Inflammatory macrophage treated with lipopolysaccharide for 1 hour (primary cell): ENCODE measurements at places on chromosomes 7 and 10.
A peak's percentile ranks its signal among the peaks of the same experiment; 100 is the strongest.

- no peak for DNase-seq
These were observed 161.3 kb downstream of the CUX1 start for GRCh38 chr7:101978683-101979082.

- DNase-seq, result no peak
These were observed 89.9 kb downstream of the JMJD1C start for GRCh38 chr10:63375859-63376258.

DNA sequence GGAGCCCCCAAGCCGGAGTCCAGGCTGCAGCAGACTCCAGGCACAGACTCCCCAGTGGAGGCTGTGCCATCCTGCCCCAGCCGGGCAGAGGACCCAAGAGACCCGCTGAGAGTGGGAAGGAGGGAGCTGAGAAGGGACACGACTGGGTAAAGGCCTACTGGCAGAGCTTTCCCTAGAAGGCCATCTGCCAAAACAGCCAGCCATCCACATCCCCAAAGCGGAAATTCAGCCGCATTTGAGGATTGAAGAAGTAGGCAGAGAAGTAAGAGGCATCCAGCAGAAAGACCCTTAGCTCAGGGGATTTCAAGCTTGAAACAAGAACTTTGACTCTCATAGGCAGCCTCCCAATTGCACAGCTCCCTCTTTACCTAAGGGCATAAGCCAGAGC is 857 bp downstream of the CPXM2 start:
- no peak for DNase-seq

DNA sequence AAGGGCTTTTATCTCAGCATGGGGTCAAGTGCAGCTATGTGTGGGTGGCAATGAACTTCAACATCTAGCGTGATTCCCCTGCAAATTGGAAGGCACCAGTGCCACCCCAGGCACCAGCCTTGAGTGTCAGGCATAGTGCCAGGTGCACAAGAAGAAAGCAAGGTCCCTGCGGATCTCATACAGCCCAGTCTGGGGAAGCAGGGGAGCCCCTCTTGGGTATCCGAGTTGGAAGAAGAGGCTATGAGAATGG is 269.0 kb downstream of the RPS24 start:
- DNase-seq, result no peak

DNA sequence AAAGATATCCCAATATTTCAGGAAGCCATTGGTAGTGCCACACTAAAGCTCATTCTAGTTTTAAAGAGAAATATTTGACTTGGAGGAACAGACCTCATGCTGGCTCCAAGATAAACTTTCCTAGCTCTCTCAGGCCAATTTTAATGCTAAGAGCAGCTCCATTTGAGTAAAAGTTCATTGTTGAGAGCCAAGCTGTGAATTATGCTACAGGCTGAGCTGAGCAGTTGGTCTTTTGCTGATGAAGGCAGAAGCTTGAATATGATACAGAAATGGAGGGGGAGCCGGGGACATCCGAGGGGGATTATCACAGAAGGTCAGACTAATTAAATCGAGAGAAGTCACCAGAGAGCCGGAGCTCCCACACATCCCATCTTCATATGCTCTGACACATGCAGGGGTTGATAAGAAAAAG is 175.7 kb upstream of the AUTS2 start:
- DNase-seq, result no peak

DNA sequence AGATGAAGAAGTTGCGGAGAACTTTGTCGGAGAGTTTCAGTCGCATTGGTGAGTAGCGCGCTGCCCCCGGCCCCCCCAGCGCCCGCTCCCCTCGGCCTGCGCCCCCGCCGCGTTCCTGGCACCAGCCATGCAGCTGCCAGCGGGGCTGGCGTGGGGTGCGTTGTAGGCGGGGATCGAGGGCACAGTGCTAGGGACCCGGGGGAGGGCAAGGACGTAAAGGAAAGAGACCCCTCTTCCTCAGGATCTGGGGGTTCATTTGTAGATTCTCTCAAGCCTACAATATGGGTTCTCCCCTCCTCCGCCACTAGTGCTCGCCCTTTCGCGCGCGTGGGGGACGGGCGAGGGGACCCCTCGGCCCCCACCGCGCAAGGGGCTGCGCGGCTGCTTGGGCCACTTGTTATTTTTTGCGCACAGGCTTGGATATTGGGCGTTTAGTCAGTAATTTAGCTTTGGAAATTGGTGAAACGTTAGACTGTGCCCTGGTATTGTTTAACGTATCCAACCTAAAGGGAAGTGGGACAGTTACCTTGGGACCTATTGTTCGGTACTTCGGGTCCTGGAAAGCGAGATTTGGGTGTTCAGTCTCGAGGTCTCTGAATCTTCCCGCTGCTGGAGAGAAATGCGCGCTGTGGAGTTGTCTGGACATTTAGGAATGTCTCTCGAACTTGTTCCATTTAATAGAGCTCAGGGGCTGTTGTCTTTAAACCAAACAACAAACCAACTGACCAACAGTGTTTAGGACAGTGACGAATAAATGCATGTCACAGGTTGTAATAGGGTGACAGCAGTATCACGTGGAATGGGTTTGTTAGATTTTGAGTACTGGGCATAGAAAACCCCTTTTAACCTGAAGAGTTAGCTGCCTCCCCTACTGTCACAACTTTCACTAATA is 796 bp downstream of the CDK14 start:
- peak; percentile 63 for DNase-seq

GRCh38 chr10:93080350-93081046 is 6.8 kb downstream of the CYP26A1 start:
- DNase-seq, result peak; percentile 31

DNA sequence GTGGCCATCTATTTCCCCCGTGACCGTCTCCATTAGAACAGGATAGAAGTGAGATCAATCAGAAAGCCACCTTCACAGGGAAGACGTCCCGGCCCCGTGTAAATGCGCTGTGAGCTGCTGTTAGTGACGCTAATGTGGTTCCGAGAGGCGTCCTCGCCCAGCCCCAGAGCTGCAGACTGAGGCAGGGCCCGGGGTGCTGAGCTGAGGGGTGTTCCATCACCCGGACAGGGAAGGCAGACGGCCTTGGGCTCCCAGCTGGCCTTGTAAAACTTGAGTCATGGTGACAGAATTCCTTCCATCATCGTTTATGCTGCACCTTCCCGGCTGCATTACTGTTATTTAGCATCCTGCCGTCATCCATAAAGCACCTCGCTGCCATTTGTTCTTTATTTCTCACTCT is 195.3 kb upstream of the CTBP2 start:
- no peak for DNase-seq

- DNase-seq, result no peak
These were observed 271.9 kb upstream of the MKI67 start for GRCh38 chr10:128398118-128398517.

GRCh38 chr7:23893176-23893941 is 183.3 kb downstream of the STK31 start:
- DNase-seq, result no peak

DNA sequence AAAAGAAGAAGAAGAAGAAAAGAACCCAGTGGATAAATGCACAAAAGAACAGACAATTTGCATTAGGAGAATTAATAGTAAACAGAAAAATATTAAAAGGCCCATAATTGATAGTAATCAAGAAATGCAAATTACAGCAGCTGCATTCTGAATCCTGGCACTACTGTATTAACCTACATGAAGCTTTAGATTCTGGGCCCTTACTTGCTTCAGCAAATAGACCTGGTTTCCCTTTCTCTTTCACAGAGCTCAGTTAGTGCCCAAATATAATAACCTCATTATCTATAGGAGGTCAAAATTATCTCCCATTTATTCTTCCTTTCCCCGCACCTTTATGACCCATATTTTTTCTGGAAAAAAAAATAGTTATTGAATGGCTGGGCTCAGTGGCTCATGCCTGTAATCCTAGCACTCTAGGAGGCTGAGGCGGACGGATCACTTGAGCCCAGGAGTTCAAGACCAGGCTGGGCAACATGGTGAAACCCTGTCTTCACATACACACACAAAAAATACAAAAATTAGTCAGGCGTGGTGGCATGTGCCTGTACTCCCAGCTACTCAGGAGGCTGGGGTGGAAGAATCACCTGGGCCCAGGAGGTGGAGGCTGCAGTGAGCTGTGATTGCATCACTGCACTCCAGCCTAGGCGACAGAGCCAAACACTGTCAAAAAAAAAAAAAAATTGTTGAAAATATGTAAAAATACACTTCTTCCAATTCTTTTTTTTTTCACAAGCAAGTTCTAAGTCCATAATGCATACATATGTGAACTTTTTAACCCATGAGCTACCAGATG is 36.0 kb upstream of the PIK3AP1 start:
- DNase-seq, result no peak

DNA sequence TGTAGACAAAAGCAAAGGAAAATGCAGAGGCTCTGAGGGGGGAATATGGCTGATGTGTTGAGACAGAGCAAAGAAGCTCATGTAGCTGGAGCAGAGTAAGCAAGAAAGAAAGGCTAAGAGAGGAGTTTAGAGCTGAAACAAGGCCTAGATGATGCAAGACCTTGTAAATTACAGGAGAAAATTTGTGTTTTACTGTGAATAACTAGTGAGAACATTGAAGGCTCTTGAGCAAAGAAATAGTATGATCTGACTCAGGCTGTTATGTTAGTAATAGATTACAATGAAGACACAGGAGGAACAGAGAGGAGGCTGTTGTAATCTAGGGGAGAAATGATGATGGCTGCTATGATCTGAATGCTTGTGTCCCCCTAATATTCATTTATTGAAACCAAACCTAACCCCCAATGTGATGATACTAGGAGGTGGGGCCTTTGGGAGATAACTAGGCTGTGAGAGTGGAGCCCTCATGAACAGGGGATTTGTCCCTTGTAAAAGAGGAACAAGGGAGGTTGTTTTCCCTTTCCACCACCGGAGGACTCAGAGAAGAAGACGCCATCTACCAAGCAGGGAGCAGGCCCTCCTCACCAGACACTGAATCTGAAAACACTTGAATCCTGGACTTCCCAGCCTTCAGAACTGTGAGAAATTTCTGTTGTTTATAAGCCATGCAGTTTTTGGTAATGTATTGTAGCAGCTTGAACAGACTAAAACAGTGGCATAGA is 394.9 kb downstream of the HTR7 start:
- DNase-seq, result no peak

GRCh38 chr7:5703572-5704533 is 77.6 kb downstream of the RNF216 start:
- DNase-seq, result no peak

DNA sequence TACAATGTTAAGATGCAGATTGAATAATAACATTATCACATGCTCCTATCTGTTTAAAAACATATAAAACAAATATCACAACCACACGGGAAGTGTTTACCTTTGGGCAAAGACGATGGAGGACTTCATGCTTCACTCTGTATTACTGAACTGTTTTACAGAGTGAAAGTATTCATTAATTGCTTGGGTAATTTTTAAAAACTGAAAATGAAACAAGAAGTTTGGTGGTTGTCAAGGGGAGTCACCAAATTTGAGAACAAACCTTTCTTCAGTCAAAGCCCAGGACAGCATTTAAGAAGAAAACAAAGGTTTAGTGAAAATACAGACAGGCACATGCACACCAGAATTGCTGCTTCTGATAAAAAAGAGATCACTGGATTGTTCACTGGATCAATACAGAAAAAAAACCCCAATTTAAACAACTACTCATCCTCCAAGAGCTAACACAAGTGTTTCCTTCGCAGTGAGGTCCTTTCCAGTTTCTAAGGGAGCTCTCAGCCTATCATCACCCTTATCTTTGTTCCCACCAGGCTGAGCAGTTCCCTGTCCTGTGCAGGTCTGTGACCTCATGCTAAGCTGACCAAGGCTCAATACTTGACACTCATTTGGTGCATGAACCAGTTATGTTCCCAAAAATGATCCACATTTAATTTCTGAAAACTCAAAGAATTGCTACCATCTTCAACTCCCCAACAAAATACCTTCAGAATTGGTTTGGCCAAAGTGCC is 8.8 kb downstream of the PARP12 start:
- DNase-seq, result peak; percentile 17

GRCh38 chr10:101481256-101481655 is 106.8 kb downstream of the POLL start:
- no peak for DNase-seq

- DNase-seq, result no peak
These were observed 53.0 kb upstream of the DRGX start for GRCh38 chr10:49448924-49449323.

GRCh38 chr10:45418417-45418848 is 44.4 kb downstream of the ALOX5 start:
- DNase-seq, result no peak

DNA sequence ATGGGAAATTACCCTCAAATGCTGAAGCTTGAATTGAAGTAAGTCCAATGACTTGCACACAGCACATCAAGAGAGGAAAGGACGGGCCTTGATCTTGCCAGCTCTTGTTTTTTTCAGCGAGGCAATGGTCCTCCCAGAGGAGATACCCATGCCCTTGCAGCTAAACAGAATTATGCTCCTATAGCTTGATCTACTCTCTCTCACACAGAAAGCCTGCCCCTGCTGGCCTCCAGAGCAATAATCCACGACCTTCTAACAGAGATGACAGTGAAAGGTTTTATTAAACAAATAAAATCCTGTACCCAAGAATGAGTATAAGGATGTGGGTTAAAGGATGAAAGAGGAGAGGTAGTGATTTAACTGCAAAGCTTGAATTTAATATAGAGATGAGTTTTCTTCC is 268.0 kb downstream of the ADRA2A start:
- DNase-seq, result no peak

GRCh38 chr7:141949021-141949420 is 2.2 kb upstream of the CLEC5A start:
- DNase-seq, result peak; percentile 63

- DNase-seq, result no peak
These were observed 1.0 kb upstream of the NKX6-2 start for GRCh38 chr10:132786884-132787494.

DNA sequence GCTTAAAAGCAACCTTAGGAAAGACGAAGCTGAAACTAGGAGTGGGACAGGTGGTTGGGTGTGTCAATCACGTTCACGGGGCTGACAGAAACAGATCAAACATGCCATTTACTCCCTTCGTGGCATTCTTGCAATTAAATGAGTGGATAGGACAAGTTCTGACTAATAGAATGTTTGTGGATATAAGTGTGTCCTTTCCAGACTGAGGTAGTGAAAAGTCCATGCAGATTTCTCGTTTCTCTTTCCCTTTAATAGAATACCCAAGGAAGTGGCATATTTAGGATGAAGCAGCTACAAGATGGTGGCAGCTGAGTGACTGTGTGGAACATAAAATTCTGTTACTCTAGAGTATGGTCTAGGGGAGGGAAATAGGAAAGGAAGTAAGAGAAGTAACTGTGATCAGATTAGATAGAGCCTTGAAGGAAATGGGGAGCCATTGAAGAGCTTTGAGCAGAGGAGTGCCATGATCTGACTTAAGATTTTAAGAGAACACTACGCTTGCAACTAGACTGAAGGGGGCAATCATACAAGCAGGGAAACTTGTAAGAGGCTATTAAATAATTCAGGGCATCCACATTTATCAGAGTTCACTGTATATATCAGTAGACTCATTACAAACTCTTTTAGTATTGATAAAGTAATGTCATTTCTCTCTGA is 46.3 kb upstream of the HYAL4 start:
- no peak for DNase-seq

- no peak for DNase-seq
These were observed 309.9 kb upstream of the IGFBP3 start for GRCh38 chr7:46230990-46231305.

GRCh38 chr7:11343136-11343535 is 369.5 kb downstream of the PHF14 start:
- no peak for DNase-seq
